Osteoblast (primary cell): ENCODE measurements at places on chromosomes 5 and 9. TPM values are rescaled to one million over a fixed set of nuclear protein-coding genes. Genes with fewer than 3 reads are reported as not detected.

DNA sequence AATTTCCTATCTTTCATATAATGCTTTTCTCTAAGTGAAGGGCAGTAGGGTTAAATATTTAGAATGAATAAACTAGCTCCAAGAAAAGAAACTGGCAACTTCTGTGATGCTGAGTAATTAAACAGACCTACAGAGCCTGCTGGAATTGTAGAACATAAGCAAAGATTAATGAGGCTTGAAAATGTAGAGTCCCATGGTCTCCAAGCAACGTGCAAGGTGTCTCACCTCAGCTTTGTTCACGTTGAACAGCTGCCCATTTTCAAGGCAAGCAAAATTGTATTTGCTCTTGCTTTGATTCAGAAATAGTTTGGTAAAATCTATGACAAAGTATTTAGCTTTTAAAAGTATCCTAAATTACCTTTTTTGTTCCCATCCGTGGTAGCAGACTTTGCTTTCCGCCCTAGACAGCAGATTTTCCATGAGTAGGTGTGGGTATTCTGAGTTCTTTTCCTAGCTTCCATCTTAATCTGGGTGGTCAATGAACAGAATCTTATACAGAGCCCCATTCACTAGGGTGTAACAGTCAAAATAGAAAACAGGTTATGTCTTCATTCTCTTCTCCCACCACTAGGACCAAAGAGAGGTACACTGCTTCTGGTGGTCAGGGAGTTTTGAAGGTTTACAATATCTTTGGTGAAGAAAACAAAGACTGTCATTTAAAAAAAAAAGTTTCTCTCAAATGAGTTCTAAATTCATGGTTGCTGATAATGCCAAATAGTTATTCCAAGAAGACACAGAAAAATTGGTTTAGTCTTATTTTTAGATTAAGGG lies 52.1 kb upstream of the TYRP1 start:
- DNase-seq: no peak

DNA sequence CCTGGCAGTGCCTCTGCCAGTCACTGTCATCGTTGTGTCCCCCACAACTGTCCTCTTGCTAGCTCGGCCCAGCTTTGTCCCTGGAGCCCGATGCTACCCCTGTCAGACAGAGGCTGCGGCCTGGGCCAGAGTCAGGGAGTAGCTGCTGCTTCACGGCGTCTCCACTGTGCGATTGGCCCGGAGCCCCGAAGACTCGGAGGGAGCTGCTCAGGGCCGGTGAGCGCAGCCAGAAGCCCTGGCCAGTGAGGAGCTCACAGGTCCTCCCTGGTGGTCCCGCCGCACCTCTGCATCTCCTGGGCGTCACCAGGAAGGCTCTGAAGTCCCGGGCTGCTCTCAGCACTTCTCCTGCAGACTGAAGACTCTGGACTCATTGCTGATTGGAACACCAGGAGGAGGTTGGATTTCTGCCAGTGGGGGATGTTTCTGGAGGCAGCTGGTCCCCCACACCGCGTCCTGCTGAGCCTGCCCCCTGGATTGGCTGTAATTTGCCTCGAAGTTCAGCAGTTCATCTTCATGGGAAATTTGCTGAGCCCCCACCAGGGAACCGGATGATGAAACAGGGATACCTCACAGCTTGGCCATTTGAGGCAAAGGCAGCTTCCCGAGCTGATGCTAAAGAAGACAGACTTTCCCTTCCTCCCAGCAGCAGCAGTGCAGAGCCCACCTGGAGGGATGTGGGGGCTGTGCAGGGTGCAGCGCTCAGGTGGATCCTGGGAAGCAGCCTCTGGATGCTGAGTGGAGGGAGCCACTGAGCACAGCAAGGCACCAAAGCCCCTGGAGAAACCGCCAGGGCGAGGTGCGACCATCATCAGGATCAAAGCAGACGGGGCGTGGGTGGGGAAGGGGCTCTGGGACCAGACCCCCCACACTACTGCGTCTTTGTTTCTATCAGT lies 45.6 kb downstream of the USP20 start:
- peak; percentile 63 for DNase-seq

Gene PLAC8L1
- total RNA-seq: not detected in 2 replicates

GRCh38 chr9:94783928-94784327 lies 57.4 kb downstream of the AOPEP start:
- DNase-seq: no peak

Gene EPB41L4A
- total RNA-seq: 0.59 and 0.72 TPM in 2 replicates

Gene DPYSL3
- 80.4 and 119 TPM in 2 replicates for total RNA-seq

DNA sequence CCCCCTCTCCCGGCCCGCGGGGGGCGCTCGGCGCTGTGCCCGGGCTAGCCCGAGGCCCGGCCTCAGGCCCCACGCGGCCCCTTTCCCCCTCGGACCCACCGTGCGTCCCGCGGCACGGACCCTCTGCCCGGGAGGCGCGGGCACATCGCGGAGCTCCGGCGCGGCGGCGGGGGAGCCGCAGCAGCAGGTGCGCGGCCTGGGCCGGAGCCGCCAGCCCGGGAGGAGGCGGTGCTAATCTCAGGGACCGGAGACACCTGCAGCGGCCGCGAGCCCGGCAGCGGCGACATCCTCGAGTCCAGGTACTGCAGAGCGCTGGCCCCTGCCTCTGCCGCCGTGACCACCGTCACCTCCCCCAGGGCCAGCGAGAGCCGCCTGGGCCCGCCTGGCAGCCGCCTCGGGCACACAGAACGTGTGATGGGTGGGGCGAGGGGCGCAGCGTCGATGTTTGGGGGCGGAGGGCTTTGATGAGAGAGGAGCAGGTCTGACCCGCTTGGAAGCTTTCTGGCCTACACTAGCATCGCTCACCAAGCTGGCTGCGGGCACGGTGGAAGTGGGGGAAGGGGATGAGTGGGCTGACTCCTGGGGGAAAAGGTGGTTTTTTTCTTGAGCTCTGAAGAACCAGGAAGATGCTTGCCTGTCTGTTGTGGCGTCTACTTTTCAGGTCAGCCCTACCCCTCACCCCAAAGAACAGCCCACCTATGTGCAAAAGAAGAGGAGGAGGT lies 524 bp downstream of the CYFIP2 start:
- DNase-seq: no peak
